ENCODE measurements at places on chromosomes 16 and 17.

DNA sequence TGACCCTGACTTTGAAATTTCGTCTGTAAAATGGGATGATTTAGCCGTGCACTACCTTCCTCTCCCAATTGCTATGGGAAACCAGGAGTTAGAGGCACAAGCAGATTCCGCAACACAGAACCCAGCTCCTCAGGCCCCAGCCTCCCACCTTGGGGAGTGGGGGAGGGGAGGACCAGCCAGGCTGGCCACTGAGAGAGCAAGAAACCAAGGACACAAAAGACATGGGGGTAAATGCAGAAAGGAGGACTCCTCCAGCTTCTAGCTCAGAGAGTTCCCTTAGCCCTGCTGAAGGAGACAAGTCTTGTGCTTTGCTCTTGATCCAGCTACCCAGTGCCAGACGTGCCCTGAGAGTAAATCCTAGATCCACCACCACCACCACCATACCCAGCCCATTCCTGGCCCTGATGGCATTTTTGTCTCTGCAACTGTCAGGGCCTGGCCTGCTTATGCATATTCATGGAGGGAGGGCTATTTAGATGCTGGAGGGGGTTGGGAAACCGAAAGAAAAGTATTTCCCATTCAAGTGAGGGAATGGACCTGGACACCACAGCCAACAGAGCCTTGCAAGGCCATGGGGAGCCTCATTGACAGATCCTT, 25.9 kb downstream of the PITPNM3 start:
- peak; percentile 9 for DNase-seq

DNA sequence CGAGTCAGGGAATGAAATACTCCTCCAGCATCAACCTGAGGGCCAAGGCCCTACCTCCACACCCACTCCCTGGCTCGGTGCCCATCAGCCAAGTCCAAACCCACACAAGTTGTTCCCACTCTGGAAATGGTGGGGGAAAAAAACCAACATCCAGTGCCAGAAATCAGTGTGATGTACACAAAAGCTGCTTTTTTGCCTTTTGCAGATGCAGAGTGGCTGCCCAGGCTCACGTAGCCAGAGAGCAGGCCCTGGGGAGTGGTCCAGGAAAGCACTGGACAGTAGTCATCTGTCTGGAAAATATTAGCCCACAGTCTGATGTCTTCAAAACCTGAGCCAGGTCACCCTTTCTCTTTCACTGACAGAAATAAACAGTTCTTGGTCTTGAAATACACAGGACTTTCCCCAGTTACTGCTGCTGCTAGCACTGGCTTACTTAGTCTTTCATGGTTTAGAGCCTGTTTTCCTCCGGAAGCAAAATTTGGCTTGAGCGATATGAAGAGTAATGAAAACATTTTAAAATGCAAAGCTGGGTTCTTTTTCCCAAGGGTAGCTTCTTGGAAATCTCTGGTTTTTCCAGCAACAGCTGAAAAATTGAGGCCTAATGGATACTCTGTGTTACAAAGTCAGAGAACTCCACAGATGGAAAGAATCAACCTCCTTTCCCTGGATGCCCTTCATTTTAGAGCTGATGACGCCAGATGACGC, 18.2 kb upstream of the NOS2 start:
- no peak for DNase-seq

- no peak for DNase-seq
Measured at GRCh38 chr16:77364770-77365169, 70.1 kb downstream of the ADAMTS18 start.

DNA sequence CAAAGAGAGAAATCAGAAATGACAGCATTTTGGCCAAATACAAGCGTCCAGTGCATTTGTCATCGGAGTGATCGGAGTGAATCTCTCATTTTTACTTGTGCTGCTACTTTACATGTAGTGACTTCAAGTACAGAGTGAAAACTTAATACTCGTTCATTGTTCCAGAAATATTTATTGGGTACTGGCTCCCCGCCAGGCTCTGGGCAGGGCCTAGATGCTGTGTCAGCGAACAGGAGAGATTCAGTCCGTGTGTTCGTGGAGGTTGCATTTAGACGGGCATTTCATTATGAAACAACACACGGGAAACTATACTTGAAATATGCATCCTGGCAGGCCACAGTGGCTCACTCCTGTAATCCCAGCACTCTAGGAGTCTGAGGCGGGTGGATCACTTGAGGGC, 727.2 kb upstream of the RBFOX1 start:
- DNase-seq = no peak

GRCh38 chr17:17137731-17138585, 68.2 kb downstream of the PLD6 start:
- DNase-seq = no peak

DNA sequence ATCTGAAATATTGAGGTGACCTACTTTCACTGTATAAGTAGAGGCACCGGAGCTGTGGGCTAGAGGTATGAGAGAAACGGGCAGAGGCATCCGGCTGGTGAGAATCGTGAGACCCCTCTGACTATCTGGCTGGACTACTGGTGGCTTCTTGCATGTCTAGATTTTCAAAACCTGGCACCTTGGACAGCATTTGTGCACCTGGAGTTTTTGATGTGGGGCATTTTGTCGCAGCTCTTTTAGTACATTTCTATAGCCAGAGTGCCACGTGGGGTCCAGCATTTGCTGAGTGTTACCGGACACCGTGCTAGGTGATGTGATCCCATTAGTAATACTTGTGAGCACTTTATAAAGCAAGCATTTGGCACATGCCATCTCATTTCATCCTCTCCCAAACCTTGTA, 32.6 kb upstream of the SHISA9 start:
- no peak for DNase-seq

GRCh38 chr17:83007504-83008185, 71.8 kb upstream of the METRNL start:
- no peak for DNase-seq

DNA sequence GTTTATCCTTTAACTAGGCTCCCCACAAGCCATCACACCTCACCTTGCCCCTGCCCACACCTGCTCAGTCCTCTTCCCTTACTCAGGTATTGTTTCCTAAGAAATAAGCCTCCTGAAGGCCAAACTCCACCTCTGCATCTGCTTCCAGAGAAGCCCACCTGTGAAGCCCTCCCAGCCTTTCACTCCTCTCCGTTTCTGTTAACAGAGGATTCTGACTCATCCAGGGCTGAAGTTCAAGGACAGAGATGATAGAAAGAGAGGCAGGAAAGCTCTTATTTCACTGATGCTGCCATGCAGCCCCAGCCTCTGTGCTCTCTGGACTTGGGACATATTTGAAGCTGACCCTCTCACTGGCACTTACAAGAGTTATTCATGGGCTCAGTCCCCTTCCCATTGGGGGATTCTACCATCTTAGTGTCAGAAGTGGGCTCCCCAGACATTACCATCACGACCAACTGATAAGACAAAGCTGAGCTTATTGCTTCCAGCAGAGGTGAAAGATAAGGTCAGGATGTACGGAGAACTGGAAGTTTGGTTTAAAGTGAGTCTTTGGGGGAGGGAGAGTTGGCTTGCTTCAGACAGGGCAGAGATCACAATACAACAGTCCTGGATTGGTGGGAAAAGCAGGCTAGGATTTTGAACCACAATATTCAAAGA, 35.3 kb upstream of the XYLT2 start:
- no peak for DNase-seq

DNA sequence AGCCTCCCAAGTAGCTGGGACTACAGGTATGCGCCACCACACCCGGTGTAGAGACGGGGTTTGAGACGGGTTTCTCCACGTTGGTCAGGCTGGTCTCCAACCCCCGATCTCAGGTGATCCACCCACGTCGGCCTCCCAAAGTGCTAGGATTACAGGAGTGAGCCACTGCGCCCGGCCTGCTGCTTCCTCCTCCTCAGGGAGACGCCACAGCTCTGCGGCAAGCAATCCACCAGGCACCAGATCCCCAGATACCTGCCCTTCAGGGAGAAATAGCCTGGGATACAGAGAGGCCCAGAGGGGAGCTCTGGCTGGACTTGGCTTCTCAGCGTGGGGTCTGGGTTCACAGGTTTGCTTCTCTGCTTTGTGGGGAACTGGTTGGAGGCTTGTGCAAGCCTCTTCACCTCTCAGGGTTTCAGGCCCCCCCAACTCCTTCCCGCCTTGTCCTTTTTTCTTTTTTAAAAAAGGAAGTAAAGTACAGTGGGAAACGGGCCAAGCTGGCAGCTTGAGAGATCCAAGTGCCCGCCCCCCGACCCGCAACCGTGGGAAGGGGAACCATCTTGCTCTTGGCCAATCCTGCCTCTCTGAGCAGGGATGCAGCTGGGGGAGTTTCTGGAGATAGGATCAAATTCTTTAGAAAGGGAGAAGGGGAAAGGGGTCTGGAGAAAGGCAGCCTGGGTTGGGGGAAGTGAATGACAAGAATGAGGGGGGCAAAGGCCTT, 2.6 kb upstream of the SPHK1 start:
- DNase-seq = no peak

DNA sequence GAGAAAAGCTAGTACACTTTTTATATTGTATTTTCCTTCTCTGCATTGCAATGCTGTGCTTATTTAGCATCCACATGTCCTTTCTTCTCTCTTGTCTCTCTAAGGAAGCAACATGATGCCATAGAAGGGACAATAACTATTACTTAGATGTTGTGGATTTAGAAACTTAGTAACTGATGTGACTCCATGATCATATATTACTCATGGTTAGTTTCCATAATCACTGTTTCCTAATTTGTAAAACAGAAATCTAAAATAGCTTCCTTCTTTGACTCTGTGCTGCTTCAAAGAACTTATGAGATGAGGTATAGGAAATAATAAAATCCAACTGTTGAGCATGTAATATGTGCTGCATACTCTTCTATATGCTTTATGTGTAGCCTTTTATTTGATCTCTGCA, 6.6 kb upstream of the ABCA5 start:
- DNase-seq = no peak

- no peak for DNase-seq
Measured at GRCh38 chr17:28398280-28398981, 7.6 kb downstream of the SLC46A1 start.

DNA sequence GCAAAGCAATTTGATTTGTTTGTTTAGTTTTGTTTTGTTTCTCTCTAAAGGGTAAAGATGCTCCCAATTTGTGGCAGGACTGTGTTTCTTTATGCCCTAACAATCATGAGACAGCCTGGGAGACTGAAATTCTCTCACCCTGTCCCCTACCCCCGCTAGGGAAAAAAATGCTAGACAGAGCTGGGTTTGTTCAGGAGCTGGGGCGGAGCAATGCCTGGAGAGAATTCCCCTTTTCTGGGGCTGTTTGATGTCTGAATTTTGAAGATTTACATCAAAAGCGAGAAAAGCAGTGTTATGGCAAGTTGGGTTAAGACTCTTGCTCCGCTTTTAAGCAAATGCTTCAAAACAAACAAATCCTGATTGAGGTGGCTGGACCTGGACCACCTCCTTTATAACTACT, 8.4 kb downstream of the MAF start:
- DNase-seq = no peak

DNA sequence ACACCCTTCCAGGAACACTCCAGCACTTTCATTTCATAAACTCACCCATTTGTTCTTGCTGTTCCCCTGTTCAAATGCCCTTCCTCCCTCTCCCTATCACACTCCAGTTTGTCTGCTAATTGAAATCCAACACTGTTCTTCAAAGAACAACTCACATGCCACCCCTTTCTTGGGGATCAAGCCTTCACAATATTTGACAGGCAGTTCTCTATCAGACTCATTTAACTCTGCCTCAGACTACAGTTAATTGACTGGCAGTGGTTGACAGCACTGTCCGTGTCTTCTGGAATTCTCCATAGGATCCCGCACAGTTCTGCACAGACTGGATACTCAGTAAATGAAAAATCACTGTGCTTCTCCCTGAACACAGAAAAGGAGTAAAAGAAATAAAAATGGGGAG, 87.8 kb downstream of the PMP22 start:
- DNase-seq = no peak

- DNase-seq = peak; percentile 89
Measured at GRCh38 chr16:678858-679813, 1.1 kb upstream of the STUB1 start.

GRCh38 chr16:5820472-5820871, 722.9 kb upstream of the EEF2KMT start:
- no peak for DNase-seq

- DNase-seq = no peak
Measured at GRCh38 chr17:64736804-64737492, 74.8 kb upstream of the SMURF2 start.

GRCh38 chr16:87692756-87693155, 73.0 kb downstream of the KLHDC4 start:
- no peak for DNase-seq

DNA sequence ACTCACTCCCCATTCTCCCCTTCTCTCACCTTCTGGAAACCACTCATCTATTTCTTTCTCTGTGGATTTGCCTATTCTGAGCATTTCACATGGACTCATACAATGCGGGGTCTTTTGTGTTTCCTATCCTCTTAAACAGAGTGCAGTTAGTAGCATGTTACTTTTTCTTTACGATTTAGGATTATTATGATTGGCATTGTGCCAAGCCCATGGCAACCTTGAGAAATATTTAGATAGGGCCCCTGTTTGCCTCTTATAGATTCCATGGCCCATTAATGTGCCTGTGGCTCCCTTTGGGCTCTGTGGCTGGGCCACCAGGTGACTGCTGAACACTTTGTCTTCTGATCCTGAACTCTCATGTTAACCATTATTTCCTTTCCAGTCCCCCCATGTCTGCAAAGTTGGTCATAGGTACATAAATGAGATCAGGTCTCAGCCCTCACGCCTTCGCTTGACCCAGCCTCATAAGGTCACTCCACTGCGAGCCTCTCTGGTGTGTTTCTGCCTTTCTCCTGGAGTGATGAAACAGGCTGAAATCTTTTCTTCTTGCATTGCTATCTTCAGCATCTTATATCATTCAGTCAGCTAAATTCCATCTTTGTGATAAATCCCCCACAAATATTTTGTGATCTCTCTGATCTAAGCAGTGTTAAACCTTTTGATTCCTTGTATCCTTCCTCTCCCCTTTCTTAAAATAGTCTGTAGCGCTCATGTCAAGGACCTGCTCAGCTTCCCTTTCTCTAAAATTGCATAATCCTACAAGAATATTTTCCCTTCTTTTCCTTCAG, 44.0 kb downstream of the MYH3 start:
- no peak for DNase-seq

DNA sequence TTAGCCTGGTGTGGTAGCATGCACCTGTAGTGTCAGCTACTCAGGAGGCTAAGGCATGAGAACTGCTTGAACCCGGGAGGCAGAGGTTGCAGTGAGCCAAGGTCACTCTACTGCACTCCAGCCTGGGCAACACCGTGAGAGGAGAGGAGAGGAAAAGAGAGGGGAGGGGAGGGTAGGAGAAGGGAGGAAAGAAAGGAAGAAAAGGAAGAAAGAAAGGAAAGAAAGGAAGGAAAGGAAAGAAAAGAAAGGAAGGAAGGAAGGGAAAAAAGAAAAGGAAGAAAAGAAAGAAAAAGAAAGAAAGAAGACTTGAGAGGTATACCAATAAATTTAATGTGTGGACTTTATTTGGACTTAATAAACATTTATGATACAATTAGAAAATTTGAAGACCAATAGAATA, 66.8 kb upstream of the FA2H start:
- no peak for DNase-seq

GRCh38 chr17:67666028-67666427, 51.7 kb upstream of the NOL11 start:
- no peak for DNase-seq

- DNase-seq = no peak
Measured at GRCh38 chr16:27689711-27690110, 139.8 kb downstream of the KATNIP start.

Measured in aorta (tissue), 5 donors.